ENCODE measurements at places on chromosomes 2 and 18.

GRCh38 chr2:173235947-173236803 lies 118.5 kb upstream of the CDCA7 start:
- H3K36me3 ChIP-seq: peaks cover 79% of the 10 kb centered on the region
- DNase-seq: no peak
- no peaks in the 10 kb centered on the region for H3K27me3 ChIP-seq
- H3K4me1 ChIP-seq: no peaks in the 10 kb centered on the region
- H3K4me3 ChIP-seq: no peak overlapping the region

DNA sequence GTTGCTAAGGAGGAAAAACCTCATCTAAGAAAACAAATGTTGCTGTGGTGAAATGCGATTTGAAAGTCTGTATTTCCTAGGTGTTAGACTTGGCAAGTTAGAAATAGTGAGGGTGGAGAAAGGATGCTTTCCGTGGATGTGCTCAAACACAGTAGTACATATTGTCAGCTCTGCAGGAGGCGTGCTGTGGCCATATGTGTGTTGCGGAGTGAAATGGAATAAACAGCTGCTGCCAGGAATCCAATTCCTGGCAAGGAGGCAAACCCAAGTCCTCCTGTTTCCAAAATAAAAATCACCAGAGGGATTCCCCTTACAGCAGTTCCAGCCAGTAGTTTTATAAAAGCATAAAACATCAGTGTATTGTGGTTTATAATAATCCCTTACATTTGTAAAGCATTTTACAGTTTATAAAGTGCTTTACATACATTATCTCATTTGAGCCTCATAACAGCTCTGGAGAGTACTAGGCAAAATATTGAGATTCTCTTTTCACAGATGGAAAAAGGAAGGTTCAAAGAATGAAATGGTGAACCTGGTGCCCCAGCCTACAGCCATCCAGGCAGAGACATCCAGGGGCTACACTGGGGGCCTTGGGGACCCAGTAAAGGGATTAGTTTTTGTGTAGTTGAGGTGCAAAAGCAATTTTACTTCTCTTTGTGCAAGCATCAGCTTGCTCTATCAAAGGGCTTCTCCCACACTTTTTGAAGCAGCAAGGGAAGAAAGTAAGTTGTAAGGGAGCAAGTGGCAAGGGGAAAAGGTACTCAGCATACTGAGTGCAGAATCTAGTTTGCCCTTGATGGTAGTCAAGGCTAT lies 206.0 kb downstream of the AGPS start:
- no peaks in the 10 kb centered on the region for H3K4me1 ChIP-seq
- peaks cover 23% of the 10 kb centered on the region for H3K27me3 ChIP-seq
- DNase-seq: peak; percentile 13

DNA sequence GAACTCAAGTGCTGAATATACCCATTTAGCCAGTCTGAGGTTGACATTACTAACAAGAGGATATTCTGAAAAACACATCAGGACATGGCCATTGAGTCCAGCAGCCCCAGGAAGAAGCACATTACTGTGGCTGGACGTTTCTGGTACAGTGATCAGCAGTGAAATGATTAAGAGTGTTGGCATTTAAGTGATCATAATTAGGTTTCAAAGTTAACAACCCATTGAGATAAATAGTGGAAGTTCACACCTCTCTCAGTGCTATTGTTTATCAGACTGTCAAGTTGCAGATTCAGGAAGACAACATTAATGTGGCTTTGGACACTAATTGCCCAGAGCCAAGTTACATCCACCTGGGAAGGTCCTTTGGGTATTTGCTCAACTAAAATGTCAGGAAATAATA lies 139.5 kb upstream of the GAREM1 start:
- no peaks in the 10 kb centered on the region for H3K27me3 ChIP-seq
- no peaks in the 10 kb centered on the region for H3K4me1 ChIP-seq
- no peak for DNase-seq
- no peaks in the 10 kb centered on the region for H3K36me3 ChIP-seq
- H3K4me3 ChIP-seq: no peak overlapping the region

DNA sequence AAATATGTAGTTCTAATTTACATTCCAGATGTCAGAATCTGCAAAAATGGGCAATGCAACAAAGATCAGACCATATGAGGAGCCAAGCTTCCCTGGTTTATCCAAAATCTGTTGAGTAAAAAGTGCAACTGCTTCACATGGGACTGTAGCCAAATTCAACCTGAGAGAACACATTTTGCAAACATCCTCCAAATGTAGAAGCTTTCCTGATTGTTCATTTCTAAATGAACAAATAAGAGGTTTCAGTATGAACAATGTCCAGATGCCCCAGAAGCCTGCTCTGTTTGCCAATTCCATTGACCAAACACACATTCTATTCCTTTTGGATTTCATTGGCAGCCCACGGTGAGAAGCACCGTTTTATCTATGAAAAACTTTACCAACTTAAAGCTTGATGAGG lies 117.9 kb upstream of the OSR1 start:
- DNase-seq: no peak
- no peaks in the 10 kb centered on the region for H3K4me1 ChIP-seq
- H3K36me3 ChIP-seq: no peaks in the 10 kb centered on the region
- no peak overlapping the region for H3K27ac ChIP-seq
- no peaks in the 10 kb centered on the region for H3K27me3 ChIP-seq

DNA sequence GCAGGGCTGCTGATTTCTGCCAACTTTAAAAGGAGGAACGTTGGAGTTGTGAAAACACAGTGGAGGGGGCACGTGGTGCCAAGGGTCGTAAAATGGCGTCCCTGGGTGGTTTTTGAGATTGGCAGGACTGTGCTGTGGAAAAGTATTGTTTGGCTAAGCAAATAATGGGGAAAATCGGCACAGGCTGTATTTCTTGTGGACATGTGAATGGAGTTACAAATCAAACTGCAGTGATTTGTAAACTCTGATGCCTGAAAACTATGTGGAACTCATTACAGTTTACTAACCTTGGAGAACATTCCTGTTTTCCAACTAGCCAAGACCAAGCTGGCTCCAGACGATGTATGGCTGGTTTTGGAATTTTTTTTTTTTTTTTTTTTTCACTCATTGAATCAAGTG lies 68.7 kb downstream of the KCTD1 start:
- H3K4me1 ChIP-seq: peaks cover 27% of the 10 kb centered on the region
- peak overlapping the region; percentile 97 for H3K27ac ChIP-seq
- no peak overlapping the region for H3K4me3 ChIP-seq

- peak overlapping the region; percentile 37 for H3K27ac ChIP-seq
- H3K36me3 ChIP-seq: no peaks in the 10 kb centered on the region
- no peak overlapping the region for H3K4me3 ChIP-seq
- H3K4me1 ChIP-seq: peaks cover 16% of the 10 kb centered on the region
- DNase-seq: peak; percentile 82
These were observed 98.7 kb downstream of the PLB1 start for GRCh38 chr2:28594332-28595108.

- no peak overlapping the region for H3K27ac ChIP-seq
- H3K4me3 ChIP-seq: no peak overlapping the region
- peaks cover 6% of the 10 kb centered on the region for H3K4me1 ChIP-seq
These were observed 316.1 kb upstream of the RAB12 start for GRCh38 chr18:8293184-8293583.

DNA sequence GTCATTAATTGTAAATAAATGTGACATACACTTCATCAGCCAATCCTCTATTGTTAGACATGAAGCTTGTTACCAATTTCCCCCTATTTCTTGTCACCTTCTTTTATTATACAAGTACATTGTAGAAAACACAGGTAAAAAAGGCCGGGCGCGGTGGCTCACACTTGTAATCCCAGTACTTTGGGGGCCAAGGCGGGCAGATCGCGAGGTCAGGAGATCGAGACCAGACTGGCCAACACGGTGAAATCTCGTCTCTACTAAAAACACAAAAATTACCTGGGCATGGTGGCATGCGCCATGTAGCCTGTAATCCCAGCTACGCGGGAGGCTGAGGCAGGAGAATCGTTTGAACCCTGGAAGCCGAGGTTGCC lies 42.7 kb upstream of the UBE2F start:
- H3K4me3 ChIP-seq: no peak overlapping the region
- peaks cover 12% of the 10 kb centered on the region for H3K4me1 ChIP-seq
- peaks cover 7% of the 10 kb centered on the region for H3K27me3 ChIP-seq
- H3K36me3 ChIP-seq: no peaks in the 10 kb centered on the region

- DNase-seq: no peak
- H3K36me3 ChIP-seq: no peaks in the 10 kb centered on the region
- no peak overlapping the region for H3K27ac ChIP-seq
- no peaks in the 10 kb centered on the region for H3K27me3 ChIP-seq
These were observed 8.7 kb upstream of the DSG2 start for GRCh38 chr18:31489311-31489710.

DNA sequence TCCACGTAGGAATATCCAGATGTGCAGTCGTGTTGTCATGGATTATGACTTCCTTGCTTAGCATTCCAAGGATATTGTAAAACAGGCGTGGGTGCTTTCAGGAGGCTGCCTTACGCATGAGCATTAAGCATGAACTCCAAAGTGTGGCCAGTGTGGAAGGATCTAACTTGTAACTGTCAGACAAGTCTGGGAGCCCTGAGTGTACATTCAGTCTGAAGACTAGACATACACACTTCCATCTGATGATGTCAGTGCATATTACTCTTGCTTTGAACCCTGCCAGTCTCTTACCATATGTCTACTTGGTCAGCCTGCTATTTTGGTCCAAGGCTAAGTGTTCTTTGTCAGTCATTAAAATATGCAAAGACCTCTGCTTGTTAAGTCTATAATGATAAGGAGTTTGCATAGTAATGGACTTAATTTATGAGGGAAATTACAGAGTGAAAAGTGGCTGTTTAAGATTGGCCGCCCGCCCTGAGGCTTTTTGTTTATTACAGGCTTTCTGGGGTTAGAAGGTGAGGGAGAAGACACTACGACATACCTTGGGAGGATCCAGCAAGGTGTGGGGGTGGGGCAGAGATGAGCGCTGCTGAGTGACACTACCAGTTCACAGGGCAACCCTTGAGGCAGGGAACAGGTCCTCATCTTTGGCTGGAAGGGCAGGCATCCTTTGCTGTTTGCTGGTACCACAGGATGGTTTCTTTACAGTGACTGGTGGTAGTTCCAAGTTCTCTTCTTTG lies 48.3 kb downstream of the CABLES1 start:
- peak; percentile 93 for DNase-seq
- H3K4me1 ChIP-seq: peaks cover 4% of the 10 kb centered on the region
- H3K27me3 ChIP-seq: no peaks in the 10 kb centered on the region
- no peak overlapping the region for H3K27ac ChIP-seq

GRCh38 chr2:43358410-43359201 lies 132.2 kb upstream of the ZFP36L2 start:
- H3K27ac ChIP-seq: no peak overlapping the region
- H3K27me3 ChIP-seq: no peaks in the 10 kb centered on the region
- DNase-seq: no peak
- H3K4me1 ChIP-seq: no peaks in the 10 kb centered on the region
- no peak overlapping the region for H3K4me3 ChIP-seq

GRCh38 chr2:233503947-233504637 lies 62.5 kb downstream of the USP40 start:
- H3K4me1 ChIP-seq: no peaks in the 10 kb centered on the region
- no peak for DNase-seq
- H3K36me3 ChIP-seq: peaks cover 75% of the 10 kb centered on the region
- no peak overlapping the region for H3K4me3 ChIP-seq

DNA sequence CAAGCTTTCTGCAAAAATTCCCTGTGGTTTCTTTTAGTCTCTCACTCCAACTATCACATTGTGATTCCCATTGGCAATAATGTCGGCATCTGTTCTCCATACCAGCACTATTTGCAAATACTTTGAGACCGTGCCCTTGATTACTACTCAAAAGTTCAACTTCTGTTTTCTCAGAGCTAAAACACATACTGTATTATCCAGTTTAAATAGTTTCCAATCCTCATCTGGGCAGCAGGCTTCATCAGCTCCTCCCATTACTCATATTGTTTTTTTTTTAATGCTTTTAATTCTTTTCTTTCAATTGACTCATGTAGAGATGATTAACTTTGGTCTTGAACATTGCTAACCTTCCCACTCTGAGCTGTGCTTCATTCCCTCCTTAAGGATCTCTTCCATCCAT lies 135.8 kb downstream of the METTL8 start:
- H3K27ac ChIP-seq: peak overlapping the region; percentile 43
- no peaks in the 10 kb centered on the region for H3K36me3 ChIP-seq
- no peak overlapping the region for H3K4me3 ChIP-seq
- H3K27me3 ChIP-seq: no peaks in the 10 kb centered on the region

DNA sequence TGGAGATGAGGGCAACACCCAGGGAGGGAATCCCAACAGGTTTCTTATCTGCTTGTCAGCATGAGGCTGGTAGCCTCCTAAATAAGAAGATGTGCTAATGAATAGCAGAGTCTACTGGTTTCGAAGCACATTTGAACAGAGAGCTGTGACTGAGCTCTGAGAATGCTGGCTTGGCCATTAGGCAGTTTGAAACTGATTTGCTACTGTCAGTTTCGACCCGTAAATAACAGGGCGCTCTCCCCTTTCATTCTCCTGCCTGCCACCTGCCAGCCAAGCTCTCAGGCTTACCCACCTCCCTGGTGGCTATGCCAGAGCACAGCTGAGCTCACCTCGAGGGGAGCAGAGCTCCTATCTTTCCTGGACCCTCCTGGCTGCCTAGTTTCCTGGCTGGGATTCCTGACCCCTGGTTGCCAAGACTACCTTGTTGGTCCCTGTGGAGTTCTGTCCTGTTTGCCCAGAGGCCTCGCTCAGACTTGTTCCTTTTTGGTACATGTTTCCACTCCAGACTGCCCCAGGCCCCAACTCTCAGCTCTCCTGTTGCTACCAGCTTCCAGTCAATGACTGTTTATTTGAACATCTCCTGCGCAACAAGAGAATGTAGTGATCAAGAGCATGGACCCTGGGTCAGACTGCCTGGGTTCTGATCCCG lies 102.3 kb upstream of the ALPP start:
- peaks cover 4% of the 10 kb centered on the region for H3K4me1 ChIP-seq
- H3K36me3 ChIP-seq: peaks cover 11% of the 10 kb centered on the region
- H3K27me3 ChIP-seq: no peaks in the 10 kb centered on the region
- H3K27ac ChIP-seq: no peak overlapping the region
- no peak overlapping the region for H3K4me3 ChIP-seq
- DNase-seq: no peak

DNA sequence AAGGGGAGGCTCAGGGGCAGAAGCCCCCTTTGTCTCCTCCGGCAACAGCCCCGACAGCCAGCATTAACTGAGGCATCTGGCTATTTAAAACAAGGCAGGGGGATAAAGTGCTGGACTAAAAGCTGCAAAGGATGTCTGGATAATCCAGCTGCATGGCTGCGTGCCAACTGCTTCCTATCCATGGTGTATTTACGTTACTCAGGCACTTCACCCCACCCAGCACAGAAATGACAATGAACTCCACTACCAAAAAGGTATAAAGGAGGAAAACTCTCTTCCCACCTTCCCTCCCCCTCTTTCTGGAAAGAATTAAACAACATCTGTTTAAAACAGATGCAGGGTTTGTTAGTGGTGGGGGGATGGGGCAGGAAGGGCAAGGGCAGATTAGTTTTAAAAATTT lies 82.5 kb downstream of the SPRED2 start:
- H3K36me3 ChIP-seq: no peaks in the 10 kb centered on the region
- H3K4me3 ChIP-seq: peak overlapping the region; percentile 31
- H3K27me3 ChIP-seq: no peaks in the 10 kb centered on the region
- peak overlapping the region; percentile 37 for H3K27ac ChIP-seq
- DNase-seq: peak; percentile 87

All from mesenchymal stem cell (in vitro differentiated cells and primary cell).